Stimulated activated CD8-positive, alpha-beta memory T cell treated with anti-CD3 and anti-CD28 coated beads, Interleukin-4, amount 100 ng/mL, for 48 hours (primary cell): ENCODE measurements at places on chromosomes 7 and 10.

- DNase-seq: no peak
Observed at GRCh38 chr7:127983804-127984332, 47.4 kb downstream of the LRRC4 start.

- peak; percentile 54 for DNase-seq
Observed at GRCh38 chr7:90211391-90212148, at the start of gene STEAP2. Gene STEAP2 (plus strand): TSS chr7:90211740. CDS start chr7:90225083, 13,343 bp downstream.

DNA sequence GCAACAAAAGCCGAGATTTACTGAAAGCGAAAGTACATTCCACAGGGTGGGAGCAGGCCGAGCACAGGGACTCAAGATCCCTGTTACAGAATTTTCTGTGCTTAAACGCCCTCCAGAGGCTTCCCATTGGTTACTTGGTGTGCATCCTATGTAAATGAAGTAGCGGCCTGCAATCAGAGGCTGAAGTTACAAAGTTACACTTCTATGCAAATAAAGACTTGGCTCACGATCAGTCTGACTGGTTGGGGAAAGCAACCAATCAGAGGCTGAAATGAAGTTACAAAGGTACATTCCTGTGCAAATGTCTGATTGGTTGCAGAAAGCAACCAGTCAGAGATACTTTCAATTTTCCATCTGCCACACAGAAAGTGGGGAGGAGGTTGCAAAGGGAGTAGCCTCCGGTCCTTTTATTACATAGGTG is 4.1 kb downstream of the ACBD7 start:
- no peak for DNase-seq

GRCh38 chr7:116525298-116525912 is 569 bp downstream of the CAV1 start:
- peak; percentile 56 for DNase-seq

GRCh38 chr7:128876586-128876977 is 13.9 kb downstream of the ATP6V1F start:
- DNase-seq: no peak

GRCh38 chr7:112566442-112567324 is 85.9 kb downstream of the LSMEM1 start:
- no peak for DNase-seq

GRCh38 chr7:144761493-144761892 is 74.4 kb downstream of the TPK1 start:
- DNase-seq: no peak

DNA sequence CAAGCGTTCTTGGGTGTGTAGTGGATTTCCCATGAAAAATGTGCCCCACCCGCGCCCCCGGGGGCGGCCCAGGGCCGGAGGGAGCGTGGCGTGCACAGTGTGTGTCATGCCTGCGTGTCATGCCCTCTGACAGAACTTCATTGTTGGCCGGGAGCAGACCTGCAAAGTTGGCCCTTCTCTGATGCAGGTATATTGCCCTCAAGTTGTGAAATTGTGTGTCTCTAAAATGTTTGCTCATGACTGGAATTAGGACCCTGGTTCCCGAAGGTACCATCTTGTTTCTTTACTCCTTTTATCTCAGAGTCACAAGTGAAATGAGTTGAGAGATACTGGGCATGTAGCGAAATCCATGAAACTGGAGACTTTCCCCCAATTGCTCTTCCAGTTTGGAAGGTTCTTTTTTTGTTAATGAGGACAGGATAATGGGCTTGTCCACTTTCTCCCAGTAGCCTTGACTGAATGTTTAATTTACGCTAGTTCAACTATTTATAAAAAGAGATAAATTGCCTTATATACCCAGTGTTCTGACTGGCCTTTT is 26.2 kb downstream of the ADK start:
- peak; percentile 68 for DNase-seq

DNA sequence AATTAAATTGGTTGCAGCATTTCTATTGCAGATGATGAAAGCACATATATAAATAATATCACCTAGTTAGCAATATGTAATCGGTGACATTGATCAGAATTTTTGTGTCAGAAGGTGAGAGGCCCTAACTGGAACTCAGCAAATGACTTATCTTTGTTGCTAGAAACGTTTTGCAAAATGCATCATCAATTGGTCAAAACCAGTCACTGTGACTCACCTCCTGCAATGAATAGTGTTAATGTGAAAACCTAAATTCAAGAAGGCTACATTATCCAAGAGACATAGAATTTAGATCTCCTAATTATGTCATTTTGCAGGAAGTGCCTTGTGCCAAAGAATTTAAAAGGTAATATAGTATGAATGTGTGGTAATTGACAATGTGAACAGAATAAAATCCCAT is 9.8 kb upstream of the PNLIPRP3 start:
- no peak for DNase-seq

- no peak for DNase-seq
Observed at GRCh38 chr10:71805776-71806703, 32.7 kb upstream of the VSIR start.

DNA sequence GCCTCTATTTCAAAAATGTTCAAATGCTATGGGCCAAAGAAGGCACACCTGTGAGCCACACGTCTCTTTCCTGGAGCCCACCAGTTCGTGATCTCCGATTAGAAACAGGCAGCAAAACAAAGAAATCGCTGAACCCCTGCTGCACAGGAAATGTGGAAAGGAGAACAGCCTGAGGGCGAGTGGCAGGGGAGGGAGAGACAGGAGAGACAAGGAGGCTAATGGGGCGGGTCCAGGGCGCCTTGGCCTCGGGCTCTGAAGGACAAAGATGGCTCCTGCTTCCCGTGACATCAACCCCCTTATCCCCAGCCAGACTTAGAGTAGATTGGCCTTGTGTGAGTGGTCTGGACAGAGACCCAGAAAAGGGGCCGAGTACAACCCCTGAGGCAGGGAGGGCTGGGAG is 62.4 kb upstream of the DOCK1 start:
- no peak for DNase-seq

DNA sequence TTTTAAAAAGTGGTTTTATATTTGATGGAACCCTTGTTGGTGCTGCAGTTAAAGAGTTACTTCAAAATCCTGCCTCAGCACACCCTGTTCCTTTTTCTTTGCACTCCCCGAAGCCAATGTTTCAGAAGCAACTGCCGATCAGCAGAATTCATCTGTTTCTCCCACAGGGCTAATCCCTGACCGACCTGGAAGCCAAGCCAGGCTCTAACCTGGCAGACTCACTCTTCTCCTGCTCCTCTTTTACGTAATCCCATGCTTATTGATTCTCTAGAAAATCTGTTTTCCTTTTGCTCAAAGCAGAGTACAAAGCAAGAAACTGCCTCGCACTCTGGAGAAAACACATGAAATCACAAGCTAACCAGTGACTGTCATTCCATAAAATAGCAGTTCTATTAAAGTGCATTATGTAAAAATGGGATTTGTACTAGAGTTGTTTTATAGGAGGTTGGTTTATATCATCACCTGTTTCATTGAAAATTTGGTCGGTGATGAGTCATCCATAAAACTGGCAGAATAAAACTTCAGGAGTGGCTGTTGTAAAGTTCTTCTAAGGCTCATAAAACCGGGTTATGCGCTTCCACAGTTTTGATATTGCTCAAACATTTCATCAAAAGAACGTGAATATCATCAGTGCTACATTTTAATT is 99.9 kb downstream of the CNTNAP2 start:
- no peak for DNase-seq

- peak; percentile 59 for DNase-seq
Observed at GRCh38 chr7:35725280-35725680, 30.3 kb upstream of the HERPUD2 start.

DNA sequence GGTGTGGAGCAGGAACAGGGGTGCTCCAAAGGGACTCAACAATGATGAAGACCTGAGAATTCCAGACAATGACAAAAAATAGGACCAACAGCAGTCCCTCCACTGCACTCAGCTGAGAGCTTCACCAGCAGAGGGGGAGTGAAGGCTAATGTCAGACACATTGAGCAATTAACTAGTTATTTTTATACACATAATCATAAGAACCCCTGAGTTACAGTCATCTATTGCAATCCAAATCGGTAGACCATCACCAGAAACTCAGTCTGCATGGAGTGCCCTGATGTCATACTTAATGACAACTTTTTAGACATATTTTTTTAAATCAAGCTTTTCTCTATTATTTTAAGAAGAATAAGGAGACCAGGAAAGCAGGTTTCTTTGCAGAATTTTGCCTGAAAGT is 30.6 kb upstream of the IKZF1 start:
- no peak for DNase-seq

DNA sequence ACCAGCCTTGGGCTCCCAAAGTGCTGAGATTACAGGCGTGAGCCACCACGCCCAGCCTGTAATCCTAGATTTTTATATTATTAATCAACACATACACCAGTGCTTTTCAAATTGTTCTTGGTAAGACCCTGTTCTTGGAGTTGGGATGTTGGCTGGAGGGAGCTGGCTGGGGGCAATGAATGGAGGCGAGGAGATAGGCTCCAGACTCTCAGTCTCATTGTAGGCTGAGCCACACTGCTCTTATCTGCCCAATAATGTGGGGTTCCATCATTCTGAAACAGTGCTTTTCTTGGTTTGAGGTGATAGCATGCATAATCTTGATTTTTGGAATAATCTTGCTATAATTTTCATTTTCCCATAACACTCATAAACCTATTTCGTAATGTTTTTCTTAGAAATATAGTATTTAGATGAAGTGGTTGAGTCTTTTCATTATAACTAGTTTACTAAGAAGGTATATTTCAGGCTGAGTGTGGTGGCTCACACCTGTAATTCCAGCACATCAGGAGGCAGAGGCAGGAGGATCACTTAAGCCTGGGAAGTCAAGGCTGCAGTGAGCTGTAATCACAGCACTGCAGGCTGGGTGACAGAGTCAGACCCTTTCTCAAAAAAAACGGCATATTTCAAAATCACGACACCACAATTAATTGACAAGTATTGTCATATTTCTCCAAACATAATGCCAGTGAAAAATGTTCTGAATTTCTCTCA is 65.1 kb upstream of the LYZL2 start:
- peak; percentile 57 for DNase-seq

GRCh38 chr10:82212753-82213152 is 337.8 kb downstream of the NRG3 start:
- DNase-seq: no peak

- no peak for DNase-seq
Observed at GRCh38 chr10:47137311-47137851, 162.6 kb upstream of the GDF10 start.

GRCh38 chr10:1644191-1644711 is 93.1 kb downstream of the ADARB2 start:
- DNase-seq: no peak

- DNase-seq: peak; percentile 79
Observed at GRCh38 chr7:5694912-5695726, 86.3 kb downstream of the RNF216 start.

DNA sequence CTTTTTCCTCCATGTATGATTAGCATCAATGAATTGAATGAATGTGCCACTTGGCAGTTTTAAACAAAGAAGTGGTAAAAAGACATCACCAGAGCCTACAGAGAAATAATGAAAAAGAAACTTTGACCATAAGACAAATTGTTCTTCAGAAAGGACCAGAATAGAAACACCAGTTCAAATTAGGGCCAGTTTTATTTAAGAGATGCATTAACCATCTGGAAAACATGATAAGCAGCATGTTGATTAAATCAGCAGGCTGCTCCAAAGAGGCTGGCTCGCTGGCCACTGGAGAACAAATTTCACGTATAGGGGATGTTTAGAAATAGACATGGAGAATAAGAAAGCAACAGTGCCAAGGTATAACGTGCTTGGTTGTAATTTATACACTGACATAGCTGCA is 242.3 kb upstream of the AOAH start:
- DNase-seq: no peak

DNA sequence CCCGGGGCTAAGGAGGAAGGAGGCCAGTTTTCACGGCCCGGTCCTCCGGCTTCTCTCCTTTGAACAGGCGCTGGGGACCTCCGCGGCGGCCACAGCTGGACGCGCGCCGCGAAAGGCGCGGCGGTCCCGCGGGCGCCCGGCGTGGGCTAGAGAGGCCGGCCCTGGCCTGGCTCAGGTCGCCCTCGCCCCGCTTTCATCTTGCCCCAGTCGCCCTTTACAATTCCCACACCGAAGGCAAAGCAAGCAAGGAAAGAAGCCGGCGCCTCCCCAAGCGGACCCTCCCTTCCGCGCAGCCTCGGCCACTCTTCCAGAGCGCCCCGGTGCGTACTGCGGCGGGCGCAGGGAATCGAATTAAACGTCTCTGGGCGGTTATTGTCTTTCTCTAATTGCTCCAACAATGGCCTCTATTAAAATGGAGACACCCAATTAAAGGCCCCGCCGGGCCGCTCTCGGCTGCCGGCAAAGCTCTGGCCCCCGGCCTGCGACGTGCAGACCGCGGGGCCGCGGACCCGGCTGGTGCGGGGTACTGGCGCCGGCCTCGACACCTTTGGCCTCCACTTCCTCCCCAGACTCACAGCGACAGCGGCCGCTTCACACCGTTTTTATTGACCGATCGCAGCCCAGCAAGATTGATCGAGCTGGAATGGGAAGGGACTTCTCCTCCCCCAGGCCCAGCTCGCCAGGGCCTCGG is 4.5 kb upstream of the GATA3 start:
- DNase-seq: peak; percentile 46

- no peak for DNase-seq
Observed at GRCh38 chr10:44017483-44018145, 367.3 kb downstream of the CXCL12 start.

- no peak for DNase-seq
Observed at GRCh38 chr7:87370660-87371180, 25.3 kb downstream of the CROT start.

DNA sequence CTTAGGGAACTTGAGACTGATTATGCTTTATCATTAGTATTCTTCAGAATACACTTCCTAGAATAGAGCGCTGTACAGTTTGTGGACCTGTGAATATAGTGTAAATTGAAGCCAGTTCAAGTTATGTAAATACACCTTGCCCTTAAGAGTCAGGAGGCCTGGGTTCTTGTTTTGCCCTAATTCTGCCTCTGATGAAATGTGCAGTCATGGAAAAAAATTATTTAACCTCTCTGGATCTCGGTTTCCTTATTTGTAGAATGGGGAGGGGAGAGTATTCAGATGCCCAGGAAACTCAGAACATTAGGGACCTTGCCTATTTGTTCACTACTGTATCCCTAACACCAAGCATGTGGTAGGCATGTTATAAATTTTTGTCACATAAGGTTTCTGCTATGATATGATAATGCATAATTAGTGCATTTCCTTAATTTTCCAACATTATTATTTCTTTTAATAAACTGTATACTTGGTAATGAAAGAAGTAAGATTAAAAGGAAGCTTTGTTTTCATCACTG is 1.3 kb downstream of the EXOC6 start:
- DNase-seq: no peak

GRCh38 chr10:3754727-3755439 is 30.1 kb downstream of the KLF6 start:
- no peak for DNase-seq

GRCh38 chr7:84022684-84023308 is 171.8 kb downstream of the SEMA3A start:
- no peak for DNase-seq
